ENCODE measurements at places on chromosomes 4 and X.

DNA sequence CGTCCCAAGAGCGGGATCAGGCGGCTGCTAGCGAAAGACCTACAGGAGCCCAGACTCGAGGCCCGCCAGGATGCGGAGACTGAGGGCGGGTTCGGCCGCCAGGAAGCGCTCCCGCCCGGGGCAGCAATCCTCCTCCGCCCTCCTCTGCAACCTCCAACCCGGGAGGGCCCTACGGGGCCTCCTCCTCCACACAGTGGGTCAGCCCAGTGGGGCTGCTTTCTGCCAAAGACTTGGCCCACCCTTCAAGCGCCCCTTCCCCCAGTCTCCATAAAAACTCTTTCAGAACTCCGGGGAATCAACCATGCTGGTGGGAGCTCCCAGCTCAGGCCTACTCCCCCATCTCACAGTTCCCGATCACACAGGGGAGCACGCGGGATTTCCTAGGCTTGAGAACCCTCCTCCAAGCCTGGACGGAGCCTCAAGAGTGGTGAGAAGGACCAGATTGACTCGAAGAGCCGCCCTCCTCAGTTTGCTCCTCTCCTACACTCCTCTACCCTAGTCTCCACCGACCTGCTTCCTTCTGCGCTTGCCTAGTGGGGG, 77.5 kb downstream of the RLIM start:
- no peak for DNase-seq

GRCh38 chrX:50157545-50158135, 43.2 kb downstream of the AKAP4 start:
- no peak for DNase-seq

DNA sequence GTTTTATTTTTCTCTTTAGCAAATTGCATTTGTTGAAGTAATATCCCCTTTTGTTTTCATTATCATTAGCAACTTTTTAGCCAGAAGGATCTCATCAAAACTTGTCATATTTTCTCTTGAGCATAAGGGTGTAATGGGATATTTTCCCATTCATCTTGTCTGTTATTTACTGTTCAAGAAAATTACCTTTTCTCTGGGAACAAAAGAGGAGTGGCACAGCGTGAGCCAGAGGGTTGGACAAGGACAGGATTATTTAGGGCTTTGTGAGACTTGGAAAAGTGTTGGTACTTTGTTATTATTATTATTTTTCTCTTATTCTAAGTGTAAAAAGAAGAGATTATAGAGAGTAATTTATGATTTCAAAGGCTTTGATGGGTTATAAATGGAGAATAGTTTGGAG, 135.9 kb downstream of the PRKX start:
- no peak for DNase-seq

- DNase-seq = no peak
Observed at GRCh38 chrX:84469226-84469625, 33.0 kb downstream of the HDX start.

- no peak for DNase-seq
Observed at GRCh38 chrX:39450234-39450977, 647.4 kb downstream of the BCOR start.

DNA sequence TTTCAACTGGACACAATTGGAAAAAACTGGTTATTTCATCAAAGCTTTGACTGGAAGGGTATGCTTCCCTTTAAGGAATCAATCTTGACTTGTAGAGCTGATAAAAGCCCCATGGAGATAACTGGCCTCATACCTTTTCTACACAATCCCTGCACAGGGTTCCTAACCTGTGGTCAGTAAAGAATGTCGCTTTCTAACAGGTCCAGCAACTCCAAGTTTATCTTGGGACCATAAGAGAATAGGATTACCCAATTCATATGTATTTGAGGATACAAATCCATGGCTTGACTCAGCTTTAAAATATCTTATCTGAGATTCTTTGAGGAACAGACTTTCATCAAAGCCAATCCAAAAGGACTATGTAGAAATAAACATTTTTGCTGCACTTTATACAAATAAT, 1399.8 kb upstream of the PABPC4L start:
- DNase-seq = no peak

GRCh38 chr4:1174941-1175634, 2.7 kb upstream of the SPON2 start:
- peak; percentile 86 for DNase-seq

DNA sequence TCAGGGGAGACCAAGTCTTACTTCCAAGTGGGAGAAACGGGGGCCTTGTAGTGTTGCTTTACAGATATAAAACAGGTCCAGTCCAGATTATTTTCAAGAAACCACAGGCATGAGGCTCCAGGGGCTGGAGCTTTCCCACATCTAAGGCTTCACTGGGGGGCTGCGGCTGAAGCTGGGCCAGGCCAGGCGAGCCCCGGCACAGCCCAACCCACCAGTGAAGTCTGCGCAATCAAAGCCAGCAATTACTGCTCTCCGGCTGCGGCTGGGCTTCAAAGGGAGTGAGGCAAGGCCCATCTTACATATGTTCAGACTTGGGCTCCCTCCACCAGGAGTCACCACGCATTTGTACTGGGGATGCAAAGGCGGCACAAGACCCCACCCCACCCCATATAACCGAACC, 61.7 kb downstream of the HADH start:
- no peak for DNase-seq

DNA sequence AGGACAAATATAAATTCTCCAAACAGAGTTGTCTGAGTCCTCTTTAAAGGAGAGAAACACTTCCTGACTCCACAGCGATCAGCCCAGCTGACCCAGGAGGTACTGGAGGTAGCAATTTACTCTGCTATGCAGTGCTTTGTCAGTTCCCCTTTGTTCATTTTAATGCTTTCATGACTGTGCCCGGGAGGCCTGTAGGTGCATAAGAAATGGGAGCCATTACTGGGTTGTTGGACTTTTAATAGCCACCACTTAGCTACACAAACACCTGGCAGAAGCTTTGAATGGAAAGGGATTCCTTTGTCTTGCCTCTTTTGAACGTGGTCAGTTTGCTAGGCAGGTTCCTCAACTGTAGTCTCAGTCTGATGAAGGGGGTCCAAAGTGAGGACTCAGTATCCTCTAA, 59.0 kb upstream of the AFF2 start:
- DNase-seq = no peak

GRCh38 chr4:26806331-26806730, 54.3 kb upstream of the STIM2 start:
- DNase-seq = no peak

- no peak for DNase-seq
Observed at GRCh38 chr4:6252051-6252450, 17.6 kb upstream of the WFS1 start.

DNA sequence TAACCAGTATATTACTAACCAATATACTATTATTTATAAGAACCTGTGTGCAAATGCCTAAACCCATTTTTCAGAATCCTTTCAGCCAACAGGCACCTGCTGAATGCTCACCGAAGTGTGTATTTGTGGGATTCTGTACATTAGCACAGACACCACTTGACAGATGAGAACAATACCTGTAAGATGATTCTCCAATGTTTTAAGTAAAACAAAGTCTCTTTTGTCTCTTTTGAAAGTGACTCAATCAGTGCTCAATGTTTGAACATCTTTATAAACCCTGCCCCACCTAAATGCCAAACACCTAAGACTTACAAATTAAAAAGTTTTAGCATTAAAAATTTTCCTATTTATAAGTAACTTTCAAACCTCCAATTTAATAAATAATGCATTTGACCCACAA, 763 bp downstream of the ASB9 start:
- DNase-seq = no peak

GRCh38 chr4:110733901-110734300, 111.0 kb upstream of the PITX2 start:
- DNase-seq = no peak

DNA sequence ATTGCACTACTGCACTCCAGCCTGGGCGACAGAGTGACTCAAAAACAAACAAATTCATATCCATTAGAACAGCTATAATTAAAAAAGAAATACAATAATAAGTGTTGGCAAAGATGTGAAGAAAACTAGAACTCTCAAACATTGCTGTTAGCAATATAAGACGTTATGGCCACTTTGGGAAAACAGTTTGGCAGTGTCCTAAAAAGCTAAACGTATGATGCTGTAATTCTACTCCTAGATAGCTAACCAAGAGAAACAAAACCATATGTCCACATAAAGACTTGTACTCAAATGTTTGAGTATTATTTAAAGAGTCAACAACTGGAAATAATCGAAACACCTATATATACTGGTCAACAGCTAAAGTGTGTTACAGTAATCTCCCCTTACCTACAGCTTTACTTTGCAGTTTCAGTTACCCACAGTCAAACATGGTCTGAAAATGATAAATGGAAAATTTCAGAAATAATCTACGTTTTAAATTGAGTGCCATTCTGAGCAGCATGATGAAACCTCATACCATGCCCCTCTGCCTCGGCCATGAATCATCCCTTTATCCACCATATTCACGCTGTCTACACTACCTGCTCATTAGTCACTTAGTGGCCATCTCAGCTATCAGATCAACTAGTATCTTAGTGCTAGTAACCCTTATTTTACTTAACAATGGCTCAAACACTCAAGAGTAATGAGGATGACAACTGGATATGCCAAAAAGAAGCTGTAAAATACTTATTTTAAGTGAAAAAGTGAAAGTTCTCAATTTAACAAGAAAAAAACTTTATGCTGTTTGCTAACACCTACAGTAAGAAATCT, 4.9 kb downstream of the ELF2 start:
- no peak for DNase-seq

DNA sequence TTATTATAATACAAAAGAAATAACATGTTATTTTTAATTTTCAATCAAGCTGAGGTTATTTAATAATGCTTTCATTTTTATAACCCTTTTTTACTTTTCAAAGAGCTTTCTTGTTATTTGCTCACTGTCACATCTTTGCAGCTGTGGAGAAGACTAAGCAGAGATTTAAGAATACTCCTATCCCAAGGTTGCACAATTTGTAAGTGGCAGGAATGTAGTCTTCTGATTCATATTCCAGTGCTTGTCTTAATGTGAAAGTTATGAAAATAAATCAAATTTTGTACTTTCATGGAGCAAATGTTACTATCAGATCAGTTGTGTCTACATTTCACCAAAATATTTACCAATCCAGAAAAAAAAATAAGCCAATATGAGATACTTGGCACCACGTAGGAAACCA, 86.6 kb downstream of the DDIT4L start:
- DNase-seq = no peak

GRCh38 chr4:181224852-181225251, 1018.4 kb upstream of the TENM3 start:
- no peak for DNase-seq

DNA sequence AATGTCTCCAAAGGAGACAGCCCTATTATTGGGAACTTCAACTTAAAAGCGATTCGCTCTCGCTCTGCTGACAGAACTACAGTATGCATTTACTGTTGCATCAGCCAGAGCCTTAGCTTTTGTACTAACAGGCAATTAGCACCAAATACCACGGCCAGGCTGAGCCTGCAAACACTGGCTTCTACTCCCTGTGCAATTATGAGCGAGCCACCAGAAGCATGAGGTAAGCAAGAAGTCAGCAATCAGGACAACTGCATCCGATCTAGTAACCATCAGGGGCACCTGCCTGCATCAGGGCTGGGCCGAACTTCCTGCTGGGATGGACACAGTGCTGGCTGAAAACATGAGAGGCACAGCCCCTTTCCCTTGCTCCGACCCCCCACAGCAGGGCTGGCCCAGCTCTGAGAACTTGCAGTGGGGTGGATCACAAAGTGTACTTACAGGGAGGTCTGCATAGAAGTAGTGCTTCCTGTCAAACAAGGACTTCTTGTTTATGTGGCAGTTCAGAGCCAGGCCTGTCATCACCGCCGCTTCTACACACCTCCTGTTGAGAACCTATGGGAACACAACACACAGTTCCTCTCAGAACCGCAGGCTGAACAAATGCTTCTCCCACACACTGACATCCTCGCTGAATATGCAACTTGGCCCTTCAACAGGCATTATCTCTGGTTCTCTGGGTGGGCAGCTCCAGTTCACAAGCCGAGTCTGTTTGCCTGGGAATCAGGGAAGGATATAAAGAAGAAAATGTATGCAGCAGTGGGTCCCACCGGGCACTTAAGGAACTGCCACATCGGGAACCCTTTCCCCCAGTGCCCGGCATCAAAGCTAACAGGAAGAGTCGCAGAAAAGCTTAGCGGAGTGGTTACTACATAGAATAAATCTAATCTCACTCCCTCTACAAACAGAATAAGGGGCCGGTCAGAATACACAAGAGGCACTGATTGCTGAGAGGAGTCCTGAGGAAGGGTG, 41.5 kb downstream of the GATB start:
- no peak for DNase-seq

DNA sequence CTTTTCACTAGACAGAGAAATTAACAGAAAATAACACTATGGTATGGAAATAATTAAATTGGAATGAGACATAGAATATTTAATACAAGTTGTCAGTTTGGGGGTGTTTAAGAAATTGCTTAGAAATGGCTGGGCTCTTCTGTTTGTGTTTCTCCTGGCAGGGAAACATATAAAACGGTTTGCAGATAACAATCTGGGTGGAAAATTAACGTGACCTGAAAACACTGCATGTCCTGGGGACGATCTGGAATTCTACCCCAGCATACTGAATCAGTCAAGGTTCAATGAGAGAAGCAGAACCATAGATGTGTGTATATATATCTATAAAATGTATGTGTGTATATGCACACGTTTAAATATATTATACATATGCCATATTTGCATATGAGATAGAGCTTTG, 109.8 kb downstream of the SPATA18 start:
- no peak for DNase-seq

DNA sequence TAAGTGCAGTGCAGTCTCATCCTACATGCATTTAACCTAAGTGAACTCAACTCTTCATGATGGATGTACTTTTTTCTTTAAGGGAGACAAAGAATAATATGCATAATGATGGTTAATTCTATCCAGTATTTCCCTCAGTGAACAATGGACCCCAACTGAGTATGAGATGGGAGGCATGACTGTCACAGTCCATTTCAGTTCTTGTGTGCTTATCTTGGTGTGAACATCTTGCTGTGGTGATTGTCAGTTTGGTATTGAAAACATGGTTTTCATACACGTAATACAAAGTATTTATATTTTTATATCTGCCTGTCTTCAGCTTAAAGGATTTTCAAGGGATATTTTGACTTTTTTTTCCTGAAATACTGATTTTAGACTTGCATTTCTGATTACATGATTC, 72.0 kb upstream of the NDUFC1 start:
- no peak for DNase-seq

DNA sequence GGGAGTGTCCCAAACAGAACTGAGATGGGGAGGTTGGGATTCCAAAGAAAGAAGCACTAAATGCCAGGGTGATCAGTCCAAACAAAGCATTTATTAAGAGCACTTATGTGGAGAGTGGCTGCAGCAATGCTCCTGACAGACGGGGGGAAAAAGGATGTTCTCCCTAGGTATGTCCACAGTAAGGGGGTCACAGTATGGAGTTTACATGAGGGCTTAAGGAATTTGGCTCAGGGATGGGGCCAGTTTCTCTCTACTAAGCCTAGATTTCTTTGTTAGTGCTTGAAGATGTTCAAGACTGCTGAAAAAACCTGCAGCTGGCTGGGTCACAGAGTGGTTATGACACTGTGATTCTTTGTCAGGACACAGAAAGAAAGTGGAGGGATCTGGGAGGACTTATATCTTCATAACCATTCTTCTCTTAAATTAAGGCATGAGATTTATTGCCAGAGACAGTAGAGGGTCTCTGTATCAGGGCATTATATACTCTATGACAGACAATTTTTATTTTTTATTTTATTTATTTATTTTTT, 1468.0 kb downstream of the C4orf33 start:
- DNase-seq = no peak

GRCh38 chr4:74005528-74005927, 7.1 kb upstream of the CXCL5 start:
- DNase-seq = no peak

GRCh38 chr4:174808836-174809235, 20.2 kb downstream of the GLRA3 start:
- DNase-seq = no peak
